ENCODE measurements at places on chromosomes 1 and 21.

- DNase-seq = no peak
Measured at GRCh38 chr1:29488086-29488793, 251.9 kb downstream of the PTPRU start.

DNA sequence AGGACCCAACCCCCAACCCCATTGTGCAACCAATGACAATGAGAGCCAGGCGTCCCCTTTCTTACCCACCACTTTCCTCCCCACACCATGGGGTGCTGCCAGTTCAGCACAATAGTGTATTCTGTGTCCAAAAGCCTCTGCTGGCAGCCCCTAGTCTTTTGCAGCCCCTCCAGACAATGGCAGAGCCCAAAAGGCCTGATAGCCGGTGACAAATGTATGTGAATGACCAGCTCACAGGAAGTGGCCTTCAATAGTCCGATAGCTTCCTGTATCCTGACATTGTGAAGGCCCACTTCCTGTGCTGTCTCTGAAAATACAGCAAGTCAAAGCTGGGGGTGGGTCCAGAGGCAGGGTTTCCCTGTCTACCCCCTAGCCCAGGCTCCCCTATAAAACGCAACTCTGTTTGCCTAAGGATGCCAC lies 16.6 kb downstream of the SMIM12 start:
- DNase-seq = no peak

GRCh38 chr1:51750729-51751128 lies 127.8 kb downstream of the NRDC start:
- DNase-seq = no peak

GRCh38 chr1:180925471-180926051 lies 12.9 kb downstream of the KIAA1614 start:
- no peak for DNase-seq

DNA sequence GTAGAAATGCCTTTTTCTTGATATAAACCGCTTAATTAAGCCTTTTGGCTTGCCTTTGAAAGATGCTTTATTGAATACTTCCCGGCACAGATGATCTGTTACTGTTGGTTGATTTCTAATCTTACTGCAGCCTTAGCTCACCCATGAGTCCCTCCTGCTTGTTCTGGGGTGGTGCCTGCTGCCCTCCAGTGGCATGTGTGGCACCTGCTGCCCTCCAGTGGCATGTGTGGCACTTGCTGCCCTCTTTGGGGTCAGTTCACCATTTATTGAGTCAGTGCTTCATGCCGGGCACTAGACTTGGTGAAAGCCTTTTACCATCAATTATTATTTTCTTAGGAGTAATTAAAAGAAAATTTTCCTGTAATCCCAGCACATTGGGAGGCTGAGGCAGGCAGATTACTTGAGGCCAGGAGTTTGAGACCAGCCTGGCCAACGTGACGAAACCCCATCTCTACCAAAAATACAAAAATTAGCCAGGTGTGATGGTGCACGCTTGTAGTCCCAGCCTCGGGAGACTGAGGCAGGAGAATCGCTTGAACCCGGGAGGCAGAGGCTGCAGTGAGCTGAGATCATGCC lies 54.3 kb downstream of the ADARB1 start:
- peak; percentile 20 for DNase-seq

GRCh38 chr1:63878932-63879331 lies 105.1 kb downstream of the ROR1 start:
- no peak for DNase-seq

- no peak for DNase-seq
Measured at GRCh38 chr1:85582687-85583591, 2.4 kb downstream of the CCN1 start.

DNA sequence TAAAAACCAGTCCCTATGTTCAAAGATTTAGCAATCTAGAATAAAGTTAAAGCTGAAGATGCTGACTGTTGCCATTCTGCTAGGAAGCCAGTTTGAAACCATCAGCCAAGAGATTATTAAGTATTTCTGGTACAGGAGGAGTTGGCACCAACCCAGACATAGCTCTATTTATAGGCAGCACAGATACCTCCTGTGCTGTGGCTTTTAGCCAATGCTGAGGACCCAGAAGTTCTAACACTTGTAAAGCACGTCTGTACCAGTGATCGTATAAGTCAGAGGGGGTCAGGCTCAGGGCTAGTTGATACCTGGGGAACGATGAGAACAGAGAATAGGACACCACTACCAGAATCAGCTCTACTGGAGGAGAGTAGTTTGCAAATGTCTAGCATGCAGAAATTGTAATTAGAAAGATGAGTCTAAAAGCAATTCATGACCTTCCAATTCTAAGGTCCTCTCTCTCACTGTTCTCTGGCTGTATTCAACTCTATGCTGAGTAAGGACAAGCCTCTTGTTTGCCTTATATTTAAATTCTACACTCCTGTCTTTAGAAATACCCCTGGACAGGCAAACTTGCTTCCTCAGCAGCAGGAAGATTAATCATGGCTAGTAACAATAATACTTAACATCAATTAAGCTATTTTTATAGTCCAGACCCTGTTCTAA lies 96.8 kb upstream of the PALMD start:
- DNase-seq = no peak
